ENCODE measurements at places on chromosomes 2 and 18. TPM values are rescaled to one million over a fixed set of nuclear protein-coding genes. Genes with fewer than 3 reads are reported as not detected.

Gene PRKRA
- total RNA-seq = 43.0 TPM

Gene SERPINB3
- total RNA-seq = not detected

Gene IL36A
- not detected for total RNA-seq

Gene BARD1
- 16.3 TPM for total RNA-seq

Gene ASXL3
- 12.2 TPM for total RNA-seq

Gene FIGLA
- not detected for total RNA-seq

Gene AFF3
- total RNA-seq = 9.1 TPM

Gene SULT1C4
- 117 TPM for total RNA-seq

Gene SLC16A14
- total RNA-seq = 8.8 TPM

Gene GEN1
- 8.6 TPM for total RNA-seq

Gene GCG
- 0.17 TPM for total RNA-seq

Gene FASTKD2
- total RNA-seq = 16.9 TPM

Gene HRH4
- total RNA-seq = not detected

Gene KRTCAP3
- total RNA-seq = 65.7 TPM

Gene GIGYF2
- 55.6 TPM for total RNA-seq

Gene RANBP2
- 64.9 TPM for total RNA-seq

Gene PDE1A
- total RNA-seq = 27.8 TPM

Gene ANKRD53
- total RNA-seq = 2.9 TPM

Gene TFCP2L1
- total RNA-seq = 73.0 TPM

Gene TUBA4B
- not detected for total RNA-seq

Gene SPATA3
- not detected for total RNA-seq

Gene KCNF1
- total RNA-seq = 0.63 TPM

Gene NT5DC4
- 0.12 TPM for total RNA-seq

Gene CPLX4
- total RNA-seq = not detected

Gene EVA1A
- 0.43 TPM for total RNA-seq

Gene STARD6
- total RNA-seq = not detected

Gene CLEC4F
- 0.17 TPM for total RNA-seq

Gene ST6GAL2
- total RNA-seq = 28.3 TPM

Gene TSPYL6
- not detected for total RNA-seq

Gene STARD7
- total RNA-seq = 117 TPM

Gene CSRNP3
- 7.1 TPM for total RNA-seq

Gene SP140
- total RNA-seq = 4.2 TPM

Gene SIX2
- total RNA-seq = not detected

Gene GKN1
- total RNA-seq = not detected

Gene DNAJC5G
- not detected for total RNA-seq

Gene KCNIP3
- total RNA-seq = 24.3 TPM
